ENCODE measurements at places on chromosomes 13 and 19. TPM values are rescaled to one million over a fixed set of nuclear protein-coding genes. Genes with fewer than 3 reads are reported as not detected.

DNA sequence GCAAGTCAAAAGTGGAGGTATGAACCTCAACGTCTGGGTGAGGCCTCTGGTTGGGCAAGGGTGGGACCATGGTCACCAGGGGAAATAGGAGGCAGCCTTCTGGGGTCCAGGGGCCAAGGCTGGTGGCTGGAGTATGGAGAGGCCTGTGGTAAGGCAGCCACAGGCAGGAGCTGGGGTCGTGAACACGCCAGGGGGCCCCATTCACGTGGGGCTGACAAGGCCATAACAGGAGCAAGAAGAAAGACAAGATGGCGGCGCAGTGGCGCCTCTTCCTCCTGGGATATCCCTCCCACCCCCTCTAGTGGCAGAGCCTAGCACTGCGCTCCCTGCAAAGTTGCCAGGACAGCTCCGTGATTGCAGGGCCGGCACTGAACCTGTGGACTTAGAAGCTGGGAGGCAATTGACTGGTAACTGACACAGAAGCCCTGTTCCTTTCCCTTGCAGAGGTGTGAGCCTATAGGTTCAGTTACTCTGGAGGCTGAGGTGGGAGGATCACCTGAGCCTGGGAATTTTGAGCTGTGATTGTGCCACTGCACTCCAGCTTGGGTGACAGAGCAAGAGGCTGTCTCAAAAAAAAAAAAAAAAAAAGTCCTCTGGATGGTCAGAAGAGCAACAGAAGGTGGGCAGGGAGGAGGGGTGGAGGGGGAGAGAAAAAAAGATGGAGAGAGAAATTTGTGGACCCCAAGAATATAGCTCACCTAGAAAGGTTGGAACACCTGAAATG lies 19.7 kb upstream of the EDDM13 start:
- peak; percentile 95 for DNase-seq

GRCh38 chr13:91349992-91350911 lies 2.8 kb downstream of the MIR17HG start:
- DNase-seq = no peak

- no peak for DNase-seq
Observed at GRCh38 chr13:67235265-67235664, 5.1 kb upstream of the PCDH9 start.

GRCh38 chr13:112885782-112886268 lies 83.2 kb upstream of the MCF2L start:
- DNase-seq = peak; percentile 95

- no peak for DNase-seq
Observed at GRCh38 chr13:54144828-54145227, 1116.2 kb downstream of the OLFM4 start.

- DNase-seq = no peak
Observed at GRCh38 chr13:97483465-97483864, 49.5 kb downstream of the RAP2A start.

- no peak for DNase-seq
Observed at GRCh38 chr19:29422047-29422446, 103.7 kb upstream of the VSTM2B start.

- no peak for DNase-seq
Observed at GRCh38 chr13:42658019-42658418, 84.1 kb downstream of the TNFSF11 start.

GRCh38 chr19:29115181-29115580 lies 97.8 kb downstream of the UQCRFS1 start:
- DNase-seq = no peak

- no peak for DNase-seq
Observed at GRCh38 chr13:59038824-59039223, 1124.9 kb downstream of the DIAPH3 start.

Gene MEF2B
- 1.3 TPM for total RNA-seq

Gene SPRED3
- 16.4 TPM for total RNA-seq

Gene C1QTNF9
- not detected for total RNA-seq

Gene IFNL2
- not detected for total RNA-seq

Gene MAMSTR
- 1.4 TPM for total RNA-seq

Gene RNF225
- total RNA-seq = 2.1 TPM

Gene ZNF763
- total RNA-seq = 0.77 TPM

Gene RFPL4A
- total RNA-seq = not detected

Gene IGFL1
- total RNA-seq = not detected

Gene MATK
- 13.5 TPM for total RNA-seq

Gene SULT2A1
- total RNA-seq = not detected

Gene DHDH
- total RNA-seq = 2.0 TPM
